ENCODE measurements at places on chromosomes 4 and X.

- no peak for DNase-seq
Observed at GRCh38 chrX:44062840-44063239, 89.7 kb upstream of the NDP start.

DNA sequence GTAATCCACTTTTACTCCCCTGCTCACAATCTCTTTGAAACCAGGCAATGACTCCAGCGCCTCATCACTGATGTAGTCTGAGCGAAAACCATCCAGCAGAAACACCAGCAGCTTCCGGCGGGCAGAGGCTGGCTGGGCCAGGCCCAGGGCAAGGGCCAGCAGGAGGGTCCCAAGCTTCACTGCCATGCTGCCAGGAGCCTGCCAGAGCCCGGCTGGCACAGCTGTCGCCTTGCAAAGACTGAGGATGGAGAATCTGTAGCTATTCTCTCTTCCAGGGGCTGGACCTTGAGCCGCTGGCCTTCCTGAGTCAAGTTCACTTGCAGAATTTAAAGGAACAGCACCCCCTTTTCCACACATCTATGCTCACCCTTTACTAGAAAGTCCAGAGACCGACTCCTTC is at the start of gene ENPP6:
ENPP6 (minus strand) TSS at position 240 of the 400 bp plus-strand sequence; CDS start at position 186, 54 bp downstream.
- no peak for DNase-seq

GRCh38 chr4:8093587-8094274 is 64.9 kb downstream of the ABLIM2 start:
- no peak for DNase-seq

DNA sequence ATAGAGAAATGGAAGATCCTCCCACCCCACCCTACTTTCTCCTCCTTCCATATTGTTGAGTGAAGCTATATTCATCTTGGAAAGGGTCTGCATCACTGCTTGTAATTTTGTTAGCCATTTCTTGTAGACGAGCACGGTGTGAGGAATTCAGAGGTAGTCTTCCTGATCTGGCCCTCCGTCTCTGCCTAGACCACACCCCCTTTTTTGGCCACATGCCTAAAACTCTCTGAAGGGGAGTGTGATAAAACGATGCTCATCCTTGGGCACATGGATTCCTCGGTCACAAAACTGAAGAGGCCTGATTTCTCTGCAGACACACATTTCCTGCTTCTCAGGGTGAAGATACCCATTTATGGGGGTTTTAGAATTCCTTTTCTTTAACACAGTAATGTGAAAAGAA is 182.8 kb downstream of the LARP7 start:
- no peak for DNase-seq

DNA sequence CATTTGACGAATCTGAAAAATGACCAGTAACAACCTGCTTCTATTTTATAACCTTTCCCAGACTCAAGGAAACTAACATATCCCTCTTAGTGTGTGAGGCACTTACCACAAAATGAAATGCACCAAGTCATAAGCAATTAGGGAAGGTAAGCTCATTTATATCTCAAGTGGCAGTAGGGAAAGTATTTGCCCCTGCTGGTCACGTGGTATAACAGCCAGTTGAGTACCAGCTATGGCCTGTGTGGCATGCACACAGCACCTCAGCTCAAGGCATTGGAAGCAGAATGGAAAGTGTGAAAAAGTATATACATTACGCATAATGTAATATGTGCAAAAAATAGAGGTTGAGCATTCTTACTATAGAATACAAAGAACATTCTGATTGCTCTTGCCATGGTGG is 178.3 kb upstream of the GYPA start:
- no peak for DNase-seq

- DNase-seq: peak; percentile 74
Observed at GRCh38 chr4:88378691-88379559, at the start of gene HERC6. Gene HERC6 (plus strand): TSS chr4:88378852. CDS start chr4:88378922, 70 bp downstream.

- DNase-seq: no peak
Observed at GRCh38 chr4:48227662-48228061, 42.0 kb downstream of the TEC start.

Measured in posterior cingulate gyrus (tissue), 11 donors.